ENCODE measurements at places on chromosomes 7 and 10. TPM values are rescaled to one million over a fixed set of nuclear protein-coding genes. Genes with fewer than 3 reads are reported as not detected.

The ETV1 gene
- 2.0 TPM for total RNA-seq

DNA sequence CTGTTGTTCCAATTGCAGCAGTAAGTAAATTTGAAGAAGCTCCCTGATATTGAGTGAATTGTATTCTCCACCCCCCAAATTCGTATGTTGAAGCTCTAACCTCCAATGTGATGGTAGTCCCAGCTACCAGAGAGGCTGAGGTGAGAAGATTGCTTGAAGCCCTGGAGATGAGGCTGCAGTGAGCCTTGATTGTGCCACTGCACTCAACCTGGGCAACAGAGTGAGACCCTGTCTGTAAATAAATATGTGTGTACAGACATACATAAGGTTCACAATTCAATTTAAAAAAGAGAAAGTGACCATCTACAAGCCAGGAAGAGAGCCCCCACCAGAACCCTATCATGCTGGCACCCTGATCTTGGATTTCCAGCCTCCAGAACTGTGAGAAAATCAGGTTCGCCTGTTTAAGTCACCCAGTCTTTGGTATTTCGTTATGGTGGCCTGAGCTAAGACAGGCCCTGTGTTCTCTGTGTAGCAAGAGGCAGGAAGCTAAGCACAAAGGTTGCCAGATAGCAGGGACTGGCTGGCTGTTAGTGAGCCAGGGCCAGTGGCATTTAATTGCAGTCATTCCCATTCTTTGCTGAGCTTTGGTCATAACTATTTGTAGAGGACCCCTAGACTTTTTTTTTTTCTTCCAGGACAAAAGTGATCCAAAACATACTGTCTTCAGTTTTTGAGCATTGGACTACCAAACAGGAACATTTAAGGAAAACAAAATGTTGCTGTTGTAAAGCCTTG, 45.6 kb downstream of the AUTS2 start:
- peaks cover 4% of the 10 kb centered on the region for H3K4me1 ChIP-seq
- H3K27me3 ChIP-seq = no peaks in the 10 kb centered on the region
- no peak overlapping the region for H3K27ac ChIP-seq
- no peak for DNase-seq
- no peak overlapping the region for H3K4me3 ChIP-seq

The SERPINE1 gene
- total RNA-seq = 4.0 TPM

- DNase-seq = no peak
- no peaks in the 10 kb centered on the region for H3K27me3 ChIP-seq
- H3K4me3 ChIP-seq = no peak overlapping the region
- H3K27ac ChIP-seq = no peak overlapping the region
Observed at GRCh38 chr10:88555190-88555908, 27.8 kb downstream of the RNLS start.

- no peaks in the 10 kb centered on the region for H3K4me1 ChIP-seq
- no peaks in the 10 kb centered on the region for H3K27me3 ChIP-seq
- H3K4me3 ChIP-seq = no peak overlapping the region
- H3K36me3 ChIP-seq = no peaks in the 10 kb centered on the region
Observed at GRCh38 chr10:59724098-59724938, 14.7 kb upstream of the SLC16A9 start.

DNA sequence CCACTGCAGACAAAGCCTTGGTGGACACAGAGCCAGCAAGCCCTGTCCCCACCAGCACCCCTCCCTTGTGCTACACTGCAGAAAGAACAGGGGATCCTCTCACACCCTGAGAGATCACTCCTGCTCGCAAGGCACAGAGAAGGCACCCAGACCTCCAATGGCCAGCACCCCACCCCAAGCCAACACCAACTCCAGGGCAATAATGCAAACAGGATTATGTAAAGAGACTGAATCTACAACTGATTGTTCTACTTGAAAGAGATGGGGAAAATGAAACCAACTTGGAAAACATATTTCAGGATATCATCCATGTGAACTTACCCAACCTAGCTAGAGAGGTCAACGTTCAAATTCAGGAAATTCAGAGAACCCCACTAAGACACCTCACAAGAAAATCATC, 26.5 kb upstream of the STARD3NL start:
- no peaks in the 10 kb centered on the region for H3K4me1 ChIP-seq
- no peak for DNase-seq
- H3K27ac ChIP-seq = no peak overlapping the region
- no peaks in the 10 kb centered on the region for H3K27me3 ChIP-seq

The GRID2IP gene
- 0.38 TPM for total RNA-seq

DNA sequence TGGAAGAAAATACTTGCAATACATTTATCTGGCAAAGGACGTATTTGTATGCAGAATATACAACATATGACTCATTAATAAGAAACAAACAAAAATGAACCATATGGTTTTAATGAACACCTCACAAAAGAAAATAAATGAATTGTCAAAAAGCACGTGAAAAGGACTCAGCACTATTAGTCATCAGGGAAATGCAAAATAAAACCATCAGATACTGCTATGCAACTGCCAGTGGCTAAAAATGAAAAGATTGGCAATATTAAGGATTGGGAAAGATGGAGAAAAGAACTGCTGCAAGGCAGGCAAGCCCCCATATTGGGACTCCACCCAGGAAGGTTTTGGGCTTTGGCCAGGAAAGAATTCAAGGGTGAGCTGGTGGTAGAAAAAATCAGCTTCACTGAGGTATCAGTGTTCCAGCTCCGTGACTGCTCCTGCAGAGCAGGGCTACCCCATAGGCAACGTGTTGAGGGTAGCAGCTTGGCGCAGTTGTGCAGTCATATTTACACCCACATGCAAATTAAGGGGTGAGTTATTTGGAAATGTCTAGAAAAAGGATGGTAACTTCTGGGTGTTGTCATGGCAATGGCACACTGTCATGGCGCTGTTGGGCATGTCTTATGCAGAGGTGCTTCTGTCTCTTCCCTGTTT, 72.7 kb downstream of the CUBN start:
- no peaks in the 10 kb centered on the region for H3K27me3 ChIP-seq
- DNase-seq = no peak
- H3K36me3 ChIP-seq = no peaks in the 10 kb centered on the region

GRCh38 chr10:23280419-23281043, 64.1 kb downstream of the C10orf67 start:
- no peaks in the 10 kb centered on the region for H3K36me3 ChIP-seq
- no peaks in the 10 kb centered on the region for H3K27me3 ChIP-seq
- no peak overlapping the region for H3K27ac ChIP-seq
- H3K4me1 ChIP-seq = no peaks in the 10 kb centered on the region
- no peak overlapping the region for H3K4me3 ChIP-seq

- no peaks in the 10 kb centered on the region for H3K4me1 ChIP-seq
- H3K27ac ChIP-seq = no peak overlapping the region
- no peaks in the 10 kb centered on the region for H3K27me3 ChIP-seq
Observed at GRCh38 chr7:90178679-90179278, 24.5 kb downstream of the STEAP1 start.

DNA sequence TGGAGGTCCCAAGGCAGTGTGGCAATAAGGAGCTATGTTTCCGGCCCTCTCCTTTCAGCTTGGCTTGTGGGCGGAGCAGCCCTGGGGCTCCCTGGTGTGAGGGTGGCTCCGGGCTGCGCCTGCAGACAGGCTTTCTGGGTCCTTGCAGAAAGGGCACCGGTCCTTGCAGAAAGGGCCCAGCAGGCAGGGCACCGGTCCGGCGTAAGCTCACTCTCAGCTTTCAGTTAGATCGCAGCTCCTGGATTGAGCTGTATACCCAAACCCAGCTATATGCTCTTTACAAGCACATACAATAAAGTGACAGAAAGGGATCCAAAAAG, 293.8 kb upstream of the SHH start:
- no peak overlapping the region for H3K27ac ChIP-seq
- no peak for DNase-seq
- no peaks in the 10 kb centered on the region for H3K4me1 ChIP-seq
- no peaks in the 10 kb centered on the region for H3K27me3 ChIP-seq
- H3K36me3 ChIP-seq = no peaks in the 10 kb centered on the region

GRCh38 chr10:2463316-2463715, 604.0 kb upstream of the PFKP start:
- no peaks in the 10 kb centered on the region for H3K4me1 ChIP-seq
- H3K27me3 ChIP-seq = no peaks in the 10 kb centered on the region
- H3K27ac ChIP-seq = no peak overlapping the region

The GNG11 gene
- 46.4 TPM for total RNA-seq

DNA sequence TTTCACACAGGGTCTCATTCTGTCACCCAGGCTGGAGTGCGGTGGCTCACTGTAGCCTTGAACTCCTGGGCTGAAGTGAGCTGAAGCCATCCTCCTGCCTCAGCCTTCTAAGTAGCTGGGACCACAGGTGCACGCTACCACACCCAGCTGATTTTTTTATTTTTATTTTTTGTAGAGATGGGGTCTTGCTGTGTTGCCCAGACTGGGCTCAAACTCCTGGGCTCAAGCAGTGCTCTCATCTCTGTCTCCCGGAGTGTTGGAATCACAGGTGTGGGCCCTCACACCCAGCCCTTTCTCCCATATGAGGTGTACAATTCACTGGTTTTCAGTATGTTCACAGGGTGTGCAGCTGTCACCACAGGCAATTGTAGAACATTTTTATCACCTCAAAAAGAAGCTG, 5.2 kb downstream of the INPP5A start:
- H3K36me3 ChIP-seq = no peaks in the 10 kb centered on the region
- peaks cover 29% of the 10 kb centered on the region for H3K4me1 ChIP-seq
- H3K27me3 ChIP-seq = no peaks in the 10 kb centered on the region
- H3K4me3 ChIP-seq = no peak overlapping the region
- no peak for DNase-seq
- H3K27ac ChIP-seq = no peak overlapping the region

DNA sequence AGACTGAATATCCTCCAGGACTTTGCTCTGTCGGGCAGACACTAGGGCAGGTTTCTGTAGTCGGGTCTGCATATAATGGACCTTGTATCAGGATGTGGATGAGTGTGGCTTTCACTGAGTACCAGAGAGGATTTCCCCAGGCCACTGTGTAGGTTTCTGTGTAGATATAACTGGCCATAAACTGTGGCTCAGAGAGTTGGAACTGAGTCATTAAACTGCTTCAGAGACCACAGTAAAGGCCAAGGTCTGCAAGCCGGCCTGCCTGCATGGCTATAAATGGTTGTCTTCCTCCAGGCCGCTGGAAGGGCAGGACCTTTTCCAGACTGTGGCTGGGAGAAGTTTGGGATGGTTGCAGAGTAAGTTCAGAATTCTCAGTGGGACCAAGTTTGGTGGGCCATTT, 16.9 kb downstream of the ZNF92 start:
- H3K4me3 ChIP-seq = no peak overlapping the region
- no peak overlapping the region for H3K27ac ChIP-seq
- no peaks in the 10 kb centered on the region for H3K4me1 ChIP-seq
- H3K36me3 ChIP-seq = no peaks in the 10 kb centered on the region
- DNase-seq = no peak

- peak within 1 kb of the TSS; percentile 38 for H3K27ac ChIP-seq
- no peaks in the 10 kb centered on the region for H3K36me3 ChIP-seq
- DNase-seq = peak; percentile 96
- H3K4me1 ChIP-seq = peaks cover 7% of the 10 kb centered on the region
Observed at GRCh38 chr10:122953902-122954730, at the start of gene C10orf88. Gene C10orf88, minus strand, starts transcription at chr10:122954227. Its CDS starts 49 bp downstream, at chr10:122954178.

DNA sequence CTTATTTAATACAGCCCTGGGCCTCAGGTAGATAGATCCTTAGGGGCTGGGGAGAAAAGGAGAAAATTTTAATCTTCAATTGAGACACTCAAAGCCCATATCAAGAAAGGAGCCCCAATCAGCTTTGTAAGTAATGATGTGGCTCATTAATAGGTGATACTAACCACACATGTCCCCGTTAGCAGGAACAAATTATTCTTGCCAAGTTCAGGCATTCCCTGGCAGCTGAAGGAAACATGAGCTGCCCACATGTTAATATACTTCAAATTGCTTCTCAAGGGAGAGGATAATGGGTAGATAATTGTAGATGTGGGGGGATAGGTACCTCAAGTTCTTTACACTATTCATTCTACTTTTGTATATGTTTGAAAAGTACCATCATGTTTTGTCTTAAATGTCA, 14.5 kb downstream of the IFIT5 start:
- H3K4me3 ChIP-seq = no peak overlapping the region
- no peaks in the 10 kb centered on the region for H3K27me3 ChIP-seq
- H3K27ac ChIP-seq = no peak overlapping the region
- no peak for DNase-seq
- no peaks in the 10 kb centered on the region for H3K4me1 ChIP-seq

The HOXA10 gene
- 2.0 TPM for total RNA-seq

DNA sequence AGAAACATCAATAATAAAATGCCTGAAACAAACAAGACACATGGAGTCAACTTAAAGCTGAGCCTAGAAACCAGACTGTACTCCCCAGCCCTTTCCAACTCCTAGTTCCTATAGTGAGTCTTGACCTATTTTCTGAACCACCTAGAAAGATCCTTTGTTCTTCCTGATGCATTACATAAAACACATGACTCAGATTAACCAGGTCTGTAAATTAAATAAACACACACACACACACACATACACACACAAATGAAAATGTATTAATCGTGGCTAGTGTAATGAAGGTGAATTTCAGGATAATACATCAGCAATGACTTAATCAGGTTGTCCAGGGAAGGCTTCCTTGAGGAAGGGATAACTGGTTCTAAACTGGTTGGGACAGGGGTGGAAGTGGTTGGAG, 104.7 kb downstream of the ST8SIA6 start:
- no peak overlapping the region for H3K4me3 ChIP-seq
- H3K27me3 ChIP-seq = no peaks in the 10 kb centered on the region
- no peak for DNase-seq
- H3K4me1 ChIP-seq = no peaks in the 10 kb centered on the region
- peak overlapping the region; percentile 77 for H3K27ac ChIP-seq
- no peaks in the 10 kb centered on the region for H3K36me3 ChIP-seq

- no peak overlapping the region for H3K27ac ChIP-seq
- peak; percentile 25 for DNase-seq
- no peaks in the 10 kb centered on the region for H3K27me3 ChIP-seq
- H3K4me1 ChIP-seq = peaks cover 2% of the 10 kb centered on the region
Observed at GRCh38 chr10:77501152-77501845, 136.3 kb downstream of the KCNMA1 start.

DNA sequence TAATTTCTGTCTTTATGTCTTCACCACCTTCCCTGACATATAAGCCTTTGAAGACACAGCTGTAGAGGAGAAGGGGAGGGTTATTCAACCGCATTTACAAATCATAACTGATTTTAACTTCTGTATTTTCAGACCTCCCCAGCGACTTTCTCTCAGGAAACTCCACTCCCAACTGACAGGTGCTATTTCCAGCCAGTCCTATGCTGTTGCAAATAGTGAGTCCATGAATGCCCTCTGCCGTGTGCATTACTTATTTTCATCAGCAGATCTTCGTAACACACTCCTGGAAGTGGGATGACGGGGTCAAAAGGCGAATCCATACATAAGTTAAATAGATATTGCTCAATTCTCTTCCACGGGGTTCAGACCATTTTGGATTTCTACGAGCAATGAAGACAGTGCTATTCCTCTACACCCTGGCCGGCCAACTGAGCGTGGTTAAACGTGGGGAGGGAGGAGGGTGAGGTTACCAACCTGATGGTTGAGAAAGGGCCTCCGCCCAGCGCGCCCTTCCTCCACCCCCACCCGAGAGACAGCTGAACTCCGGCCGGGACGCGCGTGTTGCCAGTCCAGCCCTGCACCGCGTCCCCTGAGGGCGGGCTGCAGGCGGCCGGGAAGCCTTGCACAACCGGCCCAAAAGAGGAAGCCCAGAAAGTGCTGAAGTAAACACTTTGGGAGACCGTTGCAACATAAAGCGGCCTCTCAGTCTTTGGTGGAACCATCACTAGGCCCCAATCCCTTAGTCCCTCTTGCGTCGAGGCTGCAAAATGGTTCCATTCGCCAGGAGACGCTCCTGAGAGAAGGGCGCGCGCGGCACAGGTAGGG, at the start of gene APBB1IP:
Gene APBB1IP (plus strand): TSS at position 705 of the 825 bp plus-strand sequence. CDS start 53,986 bp downstream, outside the sequence.
- no peak within 1 kb of the TSS for H3K27ac ChIP-seq
- H3K36me3 ChIP-seq = no peaks in the 10 kb centered on the region
- DNase-seq = no peak
- no peaks in the 10 kb centered on the region for H3K4me1 ChIP-seq
- no peak within 1 kb of the TSS for H3K4me3 ChIP-seq
- no peaks in the 10 kb centered on the region for H3K27me3 ChIP-seq
